ENCODE measurements at places on chromosomes 2 and 18.
A peak's percentile ranks its signal among the peaks of the same experiment; 100 is the strongest.

DNA sequence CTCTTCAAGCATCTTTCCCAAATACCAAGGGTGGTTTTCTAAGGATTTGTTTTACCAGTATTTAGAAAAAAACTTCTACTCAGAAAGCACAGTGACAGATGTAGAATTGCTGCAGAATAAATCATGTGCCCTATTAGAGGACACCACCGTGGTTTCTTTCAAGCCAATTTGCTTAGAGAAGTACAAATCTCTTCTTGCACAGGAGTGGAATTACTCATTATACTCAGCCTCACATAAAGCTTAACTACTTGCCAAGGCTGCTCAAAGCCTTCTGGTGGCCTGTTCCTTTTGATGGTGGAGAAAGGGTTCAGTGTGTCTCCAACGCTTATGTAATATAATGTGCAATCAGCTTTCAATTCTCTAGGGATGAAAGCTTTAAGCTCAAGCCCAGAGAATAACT, 66.5 kb upstream of the CTNNA2 start:
- DNase-seq = no peak

GRCh38 chr2:19744456-19745199, 157.2 kb downstream of the TTC32 start:
- no peak for DNase-seq

GRCh38 chr2:112787294-112787693, 3.0 kb upstream of the IL1A start:
- no peak for DNase-seq

DNA sequence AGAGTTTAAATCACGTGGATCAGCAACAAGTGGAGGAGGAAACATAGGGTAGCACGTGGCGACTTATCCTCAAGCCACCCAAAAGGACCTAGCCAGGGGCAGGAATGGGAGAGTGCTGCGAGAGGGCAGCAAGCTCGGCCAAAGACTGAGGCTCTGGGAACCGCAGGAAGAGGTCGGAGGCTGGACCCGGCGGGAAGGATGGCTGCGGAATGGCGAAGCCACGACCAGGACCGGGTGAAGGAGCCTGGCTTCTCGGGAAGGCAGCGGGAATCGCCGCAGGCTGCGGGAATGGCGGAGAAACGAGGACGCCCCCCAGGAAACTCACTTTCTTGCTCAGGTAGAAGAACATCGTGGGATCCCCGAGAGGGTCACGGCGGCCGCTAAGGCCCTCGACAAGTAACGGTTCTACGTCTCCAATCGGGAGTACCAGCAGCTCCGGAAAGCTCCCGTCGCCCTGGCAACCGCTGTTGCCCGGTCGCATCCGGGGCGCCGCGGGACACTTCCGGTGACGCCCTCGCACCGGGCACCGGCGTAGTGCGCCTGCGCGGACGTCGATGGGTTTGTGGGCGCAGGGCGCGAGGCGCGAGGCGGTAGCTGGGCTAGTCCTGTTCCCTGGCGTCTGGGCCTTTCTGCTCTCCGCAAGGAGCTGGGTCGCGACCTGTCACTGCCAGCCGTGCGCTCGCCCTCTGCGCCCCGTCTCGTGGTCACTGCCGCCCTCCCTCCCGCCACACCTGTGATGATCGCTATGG, at the start of gene WDR35:
Gene WDR35 (minus strand): TSS at position 439 of the 749 bp plus-strand sequence. CDS start 90 bp downstream, at position 349.
- peak; percentile 98 for DNase-seq

- no peak for DNase-seq
Measured at GRCh38 chr18:10318691-10318970, 135.8 kb upstream of the APCDD1 start.

DNA sequence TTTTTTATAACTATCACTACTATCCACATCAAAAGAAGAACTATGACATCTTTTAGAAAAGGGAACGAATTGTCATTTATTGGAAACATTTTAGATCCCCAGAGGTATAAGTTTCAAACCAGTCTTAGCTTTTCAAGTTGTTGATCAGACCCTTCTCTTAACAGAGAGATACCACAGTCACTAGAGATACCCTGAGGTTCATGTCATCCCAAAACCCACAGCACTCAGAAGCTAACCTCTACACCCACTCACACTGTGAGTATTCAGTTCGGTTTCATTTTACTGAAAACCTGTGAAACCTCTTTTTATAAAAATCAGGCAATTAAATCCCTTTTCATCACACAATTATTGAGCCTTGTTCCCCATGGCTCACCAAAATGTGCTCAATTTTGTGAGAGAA, 156.2 kb downstream of the DTNA start:
- no peak for DNase-seq

DNA sequence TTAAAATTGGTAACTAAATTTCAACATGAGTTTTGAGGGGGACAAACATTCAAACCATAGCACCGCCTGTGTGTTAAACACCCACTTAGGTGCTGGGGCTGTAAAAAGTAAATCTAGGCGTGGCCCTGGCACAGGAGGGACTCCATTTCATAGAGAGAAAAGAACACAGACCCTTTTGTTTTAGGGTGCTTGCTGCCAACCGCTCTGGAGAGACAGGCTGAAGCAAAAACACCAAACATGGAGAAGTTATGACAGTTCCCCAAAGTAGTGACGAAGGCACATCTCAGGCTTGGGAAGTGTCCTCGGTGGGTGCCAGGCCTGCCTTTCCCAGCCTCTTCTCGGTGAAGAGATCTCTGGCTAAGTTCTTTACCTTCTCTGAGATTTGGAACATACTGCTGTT, 5.1 kb downstream of the ACTG2 start:
- DNase-seq = no peak

All from NCI-H1417 (cell line).